GM23248 (cell line): ENCODE measurements at places on chromosomes 3 and 15.

- H3K27ac ChIP-seq: no peak overlapping the region
- no peaks in the 10 kb centered on the region for H3K27me3 ChIP-seq
- H3K4me1 ChIP-seq: 0 out of 2 replicates have a peak, but pooled peaks cover 5% of the 10 kb centered on the region
- H3K4me3 ChIP-seq: no peak overlapping the region
- H3K36me3 ChIP-seq: no peaks in the 10 kb centered on the region
- peak; percentile 45 for DNase-seq
These were observed 41.6 kb downstream of the NANOGP8 start for GRCh38 chr15:35043373-35044095.

DNA sequence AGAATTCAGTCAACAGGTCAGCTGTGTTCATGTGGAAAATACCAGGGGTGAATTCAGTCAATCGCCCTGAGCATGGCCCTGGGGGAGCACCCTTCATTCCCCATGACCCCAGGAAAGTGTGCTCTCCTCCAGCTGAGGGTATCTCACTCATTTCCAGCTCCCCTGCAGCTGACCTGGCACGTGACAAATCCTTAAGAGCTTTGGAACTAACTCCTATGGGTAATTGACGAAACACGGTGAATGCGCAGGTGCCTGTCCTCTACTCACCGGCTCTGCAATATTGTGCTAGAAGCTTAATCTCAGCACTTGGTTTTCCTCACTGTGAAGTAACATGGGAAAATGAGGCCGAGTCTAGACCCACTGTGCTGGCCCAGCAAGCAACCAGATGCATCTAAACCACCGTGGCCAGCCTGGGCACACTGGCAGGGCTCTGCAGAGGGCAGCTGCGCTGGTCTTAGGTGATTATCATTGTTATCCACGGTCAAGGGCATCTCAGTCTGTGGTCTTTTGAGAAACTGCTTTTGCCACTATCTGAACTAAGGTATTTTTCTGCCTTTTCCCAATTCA, 63.1 kb downstream of the SPSB4 start:
- no peaks in the 10 kb centered on the region for H3K27me3 ChIP-seq
- H3K4me1 ChIP-seq: no peaks in the 10 kb centered on the region
- no peak for DNase-seq
- no peak overlapping the region for H3K4me3 ChIP-seq
- H3K36me3 ChIP-seq: no peaks in the 10 kb centered on the region

- no peak overlapping the region for H3K27ac ChIP-seq
- no peak overlapping the region for H3K4me3 ChIP-seq
- no peak for DNase-seq
- no peaks in the 10 kb centered on the region; the same call in 1 of the 2 replicates for H3K27me3 ChIP-seq
These were observed 38.5 kb downstream of the TPRA1 start for GRCh38 chr3:127552038-127552437.

DNA sequence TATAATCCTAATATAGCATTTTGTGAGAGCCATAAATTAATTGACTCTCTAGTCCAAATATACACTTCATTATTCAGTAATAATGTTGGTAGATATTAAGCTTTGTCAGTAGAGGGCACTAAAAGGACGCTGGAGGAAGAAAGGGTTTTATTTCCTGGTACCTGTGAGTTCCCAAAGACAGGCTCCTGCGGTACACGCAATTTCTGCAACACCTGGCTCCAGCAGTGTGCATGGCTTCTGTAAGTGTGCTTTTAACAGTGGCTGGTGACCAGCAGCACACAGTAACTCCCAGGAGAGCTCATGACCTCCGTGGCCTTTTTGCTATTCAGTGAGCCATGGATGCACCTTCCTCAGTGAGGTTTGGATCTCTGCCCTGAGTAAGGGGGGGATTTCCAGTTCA, 338.3 kb upstream of the ZNF385D start:
- H3K36me3 ChIP-seq: no peaks in the 10 kb centered on the region
- no peak overlapping the region for H3K4me3 ChIP-seq
- DNase-seq: peak; percentile 33

- peaks cover 5% of the 10 kb centered on the region; the same call in 1 of the 2 replicates for H3K4me1 ChIP-seq
- no peaks in the 10 kb centered on the region for H3K36me3 ChIP-seq
- H3K27me3 ChIP-seq: no peaks in the 10 kb centered on the region
- DNase-seq: no peak
- H3K27ac ChIP-seq: no peak overlapping the region
- H3K4me3 ChIP-seq: no peak overlapping the region
These were observed 29.1 kb upstream of the KCTD6 start for GRCh38 chr3:58462829-58463180.

GRCh38 chr3:36666166-36666565, 98.2 kb downstream of the DCLK3 start:
- H3K4me1 ChIP-seq: no peaks in the 10 kb centered on the region
- H3K27me3 ChIP-seq: no peaks in the 10 kb centered on the region
- no peak for DNase-seq
- H3K27ac ChIP-seq: no peak overlapping the region
